ENCODE measurements at places on chromosomes 3 and 15. TPM values are rescaled to one million over a fixed set of nuclear protein-coding genes. Genes with fewer than 3 reads are reported as not detected.
A peak's percentile ranks its signal among the peaks of the same experiment; 100 is the strongest.

IL5RA gene
- total RNA-seq, result 1.3 TPM

- no peaks in the 10 kb centered on the region for H3K36me3 ChIP-seq
- H3K4me1 ChIP-seq, result no peaks in the 10 kb centered on the region
- H3K27me3 ChIP-seq, result no peaks in the 10 kb centered on the region
Observed at GRCh38 chr3:153042088-153042487, 119.9 kb upstream of the RAP2B start.

GRCh38 chr3:58683466-58683865 is 16.9 kb upstream of the FAM3D start:
- DNase-seq, result no peak
- H3K4me1 ChIP-seq, result no peaks in the 10 kb centered on the region
- no peaks in the 10 kb centered on the region for H3K27me3 ChIP-seq
- no peak overlapping the region for H3K27ac ChIP-seq
- no peak overlapping the region for H3K4me3 ChIP-seq
- H3K36me3 ChIP-seq, result no peaks in the 10 kb centered on the region

LMAN1L gene
- not detected for total RNA-seq

- H3K27me3 ChIP-seq, result no peaks in the 10 kb centered on the region
- DNase-seq, result no peak
- H3K4me3 ChIP-seq, result no peak overlapping the region
- no peaks in the 10 kb centered on the region for H3K36me3 ChIP-seq
Observed at GRCh38 chr15:47376190-47376589, 341.1 kb upstream of the SEMA6D start.

GRCh38 chr3:31010491-31010890 is 116.0 kb upstream of the GADL1 start:
- no peaks in the 10 kb centered on the region for H3K27me3 ChIP-seq
- peaks cover 5% of the 10 kb centered on the region for H3K4me1 ChIP-seq
- DNase-seq, result no peak
- H3K4me3 ChIP-seq, result no peak overlapping the region

DNA sequence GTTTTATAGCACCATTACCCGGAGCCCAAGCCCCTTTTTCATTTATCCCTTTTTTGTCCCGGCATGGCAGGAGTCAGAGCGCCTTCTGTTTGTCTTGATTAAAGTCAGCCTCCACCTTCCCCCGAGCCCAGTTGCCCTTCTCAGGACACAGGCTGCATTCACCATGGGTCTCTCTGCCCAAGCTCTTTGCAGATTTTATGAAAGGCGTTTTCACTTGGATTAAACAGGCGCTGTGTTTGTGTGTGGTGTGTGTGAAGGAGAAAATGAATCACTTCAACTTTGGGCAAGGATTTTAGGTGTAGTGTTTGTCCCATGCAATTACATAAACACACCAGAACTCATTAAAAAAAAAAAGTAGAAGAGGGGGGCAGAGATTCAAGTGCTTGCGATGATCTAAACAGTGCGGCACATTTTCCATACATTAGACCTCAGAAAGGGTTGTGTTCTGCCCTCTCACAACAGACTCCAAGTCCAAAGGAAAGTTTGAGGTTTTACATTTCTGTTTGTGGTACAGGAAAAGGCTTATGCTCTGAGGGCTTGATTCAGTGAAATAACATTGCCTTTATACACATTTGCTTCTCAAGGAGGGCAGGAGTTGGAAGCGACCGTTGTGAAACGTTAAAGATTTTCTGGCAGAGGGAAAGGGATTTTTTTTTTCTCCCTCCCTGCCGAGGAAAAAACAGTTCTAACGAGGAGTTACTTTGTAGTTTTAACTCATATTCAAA is 14.5 kb upstream of the IL16 start:
- peak overlapping the region; percentile 25 for H3K4me3 ChIP-seq
- H3K4me1 ChIP-seq, result no peaks in the 10 kb centered on the region

DNA sequence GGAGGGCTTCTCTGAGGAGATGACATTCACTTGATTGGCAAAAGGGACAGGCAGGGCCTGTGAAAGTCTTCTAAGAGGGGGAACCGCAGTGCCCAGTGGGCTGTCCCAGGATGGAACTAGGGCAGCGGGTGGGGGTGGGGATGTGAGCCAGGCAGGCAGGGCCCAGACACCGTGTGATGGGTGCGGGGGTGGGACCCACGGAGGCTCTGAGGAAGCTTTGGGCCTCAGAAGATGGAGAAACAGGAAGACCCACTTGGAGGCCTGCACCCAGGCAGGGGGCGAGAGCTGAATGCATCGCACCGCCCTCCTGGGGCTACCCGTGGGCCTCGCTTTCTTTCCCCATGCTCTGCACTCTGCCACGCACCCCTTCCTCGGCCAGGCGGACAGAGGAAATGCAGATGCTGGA is 32.9 kb upstream of the ACAD9 start:
- H3K4me1 ChIP-seq, result peaks cover 12% of the 10 kb centered on the region
- H3K36me3 ChIP-seq, result no peaks in the 10 kb centered on the region
- DNase-seq, result peak; percentile 48

DNA sequence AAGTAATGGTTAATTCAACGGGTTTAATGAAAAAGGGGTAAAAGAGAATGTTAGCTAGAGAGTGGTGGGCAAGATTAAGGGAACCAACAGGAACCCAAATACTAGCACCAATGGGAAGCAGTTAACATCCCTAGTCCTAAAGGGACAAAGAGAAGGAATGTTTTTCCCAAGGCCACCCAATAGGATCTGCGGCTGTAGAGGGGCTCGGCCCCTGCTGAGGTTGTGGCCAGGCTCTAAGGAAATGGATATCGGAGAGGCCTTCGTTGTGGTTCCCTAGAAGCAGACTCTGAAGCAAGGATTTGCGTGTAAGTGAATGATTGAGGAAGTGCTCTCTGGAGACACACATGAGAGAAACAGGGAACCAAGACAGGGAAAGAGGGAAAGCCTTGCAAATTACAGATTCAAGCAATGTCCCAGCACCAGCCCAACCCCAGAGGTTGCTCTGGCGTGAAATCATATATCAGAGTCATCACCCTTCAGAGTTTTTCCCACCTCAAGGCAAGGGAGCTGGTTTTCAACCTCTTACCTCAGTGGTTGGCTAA is 83.6 kb upstream of the TNIK start:
- no peak for DNase-seq
- no peaks in the 10 kb centered on the region for H3K4me1 ChIP-seq
- no peak overlapping the region for H3K27ac ChIP-seq
- no peaks in the 10 kb centered on the region for H3K27me3 ChIP-seq
- H3K36me3 ChIP-seq, result no peaks in the 10 kb centered on the region
- H3K4me3 ChIP-seq, result no peak overlapping the region

GRCh38 chr3:113404637-113405036 is 36.7 kb downstream of the CFAP44 start:
- no peak for DNase-seq
- H3K27ac ChIP-seq, result no peak overlapping the region
- no peak overlapping the region for H3K4me3 ChIP-seq
- H3K4me1 ChIP-seq, result no peaks in the 10 kb centered on the region

ULK4 gene
- 35.7 TPM for total RNA-seq

ROBO2 gene
- 19.9 TPM for total RNA-seq

GCSAM gene
- total RNA-seq, result 0.31 TPM

DNA sequence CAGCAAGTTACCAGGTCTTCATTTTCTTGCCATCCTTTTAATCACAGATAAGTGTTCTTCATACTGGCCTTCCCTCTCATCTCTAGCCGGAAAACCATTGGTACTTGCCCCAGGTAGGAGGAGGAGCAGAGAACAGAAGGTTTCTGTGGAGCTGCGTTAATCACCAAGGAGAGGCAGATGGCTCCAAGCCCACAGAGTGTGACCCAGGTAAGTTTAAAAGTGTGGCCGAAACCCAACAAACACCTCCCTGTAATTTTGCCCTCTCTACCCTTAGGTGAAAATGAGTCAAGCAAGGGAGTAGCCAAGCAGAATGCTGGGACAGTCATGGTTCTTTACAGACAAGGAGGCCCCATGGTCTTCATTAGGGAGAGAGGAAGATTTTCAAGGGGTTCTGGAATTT is 37.3 kb downstream of the NFKBIZ start:
- H3K4me3 ChIP-seq, result no peak overlapping the region
- H3K27me3 ChIP-seq, result no peaks in the 10 kb centered on the region
- H3K27ac ChIP-seq, result no peak overlapping the region
- H3K4me1 ChIP-seq, result no peaks in the 10 kb centered on the region

- H3K36me3 ChIP-seq, result no peaks in the 10 kb centered on the region
- no peak overlapping the region for H3K4me3 ChIP-seq
- no peaks in the 10 kb centered on the region for H3K4me1 ChIP-seq
- no peaks in the 10 kb centered on the region for H3K27me3 ChIP-seq
- DNase-seq, result no peak
Observed at GRCh38 chr3:185058796-185059195, 94.1 kb downstream of the C3orf70 start.

ARHGAP11A gene
- total RNA-seq, result 3.4 TPM

DNA sequence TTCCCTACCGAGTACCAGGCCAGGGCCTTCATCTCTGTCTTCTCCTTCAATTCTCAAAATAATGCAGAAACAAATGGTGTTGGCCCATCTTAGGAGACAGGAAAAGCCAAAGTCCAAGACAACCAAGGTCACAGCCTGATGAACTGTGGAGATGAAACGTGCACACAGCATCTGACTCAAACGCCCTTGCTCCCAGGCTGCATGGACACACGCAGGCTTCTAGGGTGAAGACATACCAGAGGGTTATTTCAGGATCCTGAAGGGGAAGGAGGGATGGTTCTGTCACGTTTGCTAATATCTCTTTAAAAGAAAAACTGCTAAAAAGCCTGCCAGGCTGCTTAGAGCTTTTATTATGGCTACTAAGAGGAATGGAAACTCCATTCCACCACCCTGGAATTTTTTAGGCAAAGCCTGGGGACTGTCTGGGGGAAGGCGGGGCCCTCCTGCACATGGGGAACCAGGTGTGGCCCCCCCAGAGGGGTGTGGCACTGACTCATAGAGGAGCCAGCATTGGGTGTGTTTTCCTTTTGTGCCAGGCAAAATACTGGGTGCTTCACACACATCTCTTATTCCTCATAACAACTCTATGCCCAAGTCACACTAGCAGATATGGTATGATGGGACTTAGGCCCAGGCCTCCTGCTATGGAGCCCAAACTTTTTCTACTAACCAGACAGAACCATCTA is 62.9 kb downstream of the UMPS start:
- no peaks in the 10 kb centered on the region for H3K27me3 ChIP-seq
- peaks cover 30% of the 10 kb centered on the region for H3K36me3 ChIP-seq
- no peak overlapping the region for H3K27ac ChIP-seq
- no peak overlapping the region for H3K4me3 ChIP-seq
- no peaks in the 10 kb centered on the region for H3K4me1 ChIP-seq
- no peak for DNase-seq

Measured in upper lobe of left lung (tissue), 6 donors.